Activated T-helper 9 cell treated with anti-CD3 and anti-CD28 coated beads, Interleukin-2, amount 50 U/mL, for 16 hours (primary cell): ENCODE measurements at places on chromosomes 13 and 19.
A peak's percentile ranks its signal among the peaks of the same experiment; 100 is the strongest.

DNA sequence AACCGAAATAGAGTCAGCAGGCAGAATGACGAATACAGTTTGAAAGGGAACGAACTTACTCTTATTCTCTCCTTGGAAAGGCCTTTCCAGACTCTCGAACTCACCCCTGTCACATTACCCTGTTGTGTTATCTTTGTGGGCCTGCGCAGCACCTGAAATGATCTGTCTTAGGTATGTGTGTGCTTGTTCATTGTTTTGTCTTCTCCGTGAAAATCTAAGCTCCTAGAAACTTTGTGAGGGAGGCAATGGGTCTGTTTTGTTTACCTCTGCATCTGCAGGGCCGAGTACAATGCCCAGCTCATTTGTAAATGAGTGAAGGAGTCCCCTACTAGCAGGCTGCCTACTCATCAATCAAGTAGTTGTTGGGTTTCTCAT is 19.6 kb downstream of the HMGB1 start:
- no peak for DNase-seq

GRCh38 chr19:40357640-40358039 is 9.1 kb downstream of the PLD3 start:
- DNase-seq: no peak

DNA sequence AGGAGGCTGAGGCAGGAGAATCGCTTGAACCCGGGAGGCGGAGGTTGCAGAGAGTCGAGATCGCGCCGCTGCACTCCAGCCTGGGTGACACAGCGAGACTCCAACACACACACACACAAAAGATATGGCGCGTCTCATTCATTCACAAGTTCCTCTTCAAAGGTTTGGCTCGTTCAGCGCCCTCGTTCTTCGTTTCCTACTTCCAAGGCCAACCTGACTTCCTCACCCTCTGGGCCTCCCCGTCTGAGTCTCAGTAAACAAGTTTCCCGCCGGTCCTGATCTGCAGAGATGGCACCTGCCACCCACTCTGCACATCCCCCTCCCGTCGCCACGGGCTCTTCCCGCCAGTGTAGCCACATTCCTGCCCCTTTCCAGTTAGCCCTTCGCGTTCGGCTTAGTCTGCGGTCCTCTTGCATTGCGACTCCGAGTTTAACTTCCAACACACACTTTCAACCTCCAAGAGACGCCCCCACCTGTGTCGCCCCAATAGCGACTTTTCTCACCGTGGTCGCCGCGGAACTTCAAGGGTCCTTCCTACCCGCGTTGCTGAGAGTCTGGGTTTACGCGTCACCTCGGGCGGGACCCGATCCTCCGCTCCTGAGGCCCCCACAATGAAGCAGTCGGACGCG is 1.3 kb upstream of the BSG start:
- DNase-seq: no peak

DNA sequence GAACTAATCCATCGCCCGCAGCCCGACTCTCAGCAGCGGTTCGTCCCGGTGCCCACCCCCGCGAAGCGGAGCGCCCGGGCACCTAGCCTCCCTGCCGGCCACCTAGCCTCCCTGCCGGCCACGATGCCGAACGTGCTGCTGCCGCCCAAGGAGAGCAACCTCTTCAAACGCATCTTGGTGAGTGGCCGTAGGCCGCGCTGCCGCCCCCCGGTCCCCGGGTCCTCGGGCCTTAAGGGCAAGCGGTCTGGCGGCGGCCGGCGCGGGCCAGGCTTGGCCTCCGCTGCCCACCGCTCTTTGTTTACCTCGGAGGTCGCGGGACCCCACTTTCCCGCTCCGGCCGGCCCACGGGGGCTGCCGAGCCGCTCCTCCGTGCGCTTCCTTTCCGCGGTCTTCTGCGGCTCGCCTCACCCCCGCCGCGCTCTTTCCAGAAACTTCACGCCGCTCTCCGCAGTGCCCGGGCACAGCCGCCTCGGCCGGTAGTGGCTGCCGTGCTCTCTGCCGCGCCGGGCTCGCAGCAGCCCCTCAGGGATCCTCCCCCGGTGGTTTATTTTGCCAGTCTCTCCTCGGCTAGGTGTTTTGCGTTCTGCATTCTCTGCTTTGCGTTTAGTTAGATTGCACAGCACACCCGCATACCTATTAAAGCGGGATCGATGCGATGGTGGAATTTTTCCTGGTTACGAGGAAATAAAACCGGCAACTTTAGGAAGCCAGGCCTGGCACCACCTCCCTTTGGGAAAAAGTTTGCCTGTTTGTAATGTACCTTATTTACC is 524 bp downstream of the NAA16 start:
- peak; percentile 41 for DNase-seq

GRCh38 chr13:91313581-91313980 is 33.9 kb upstream of the MIR17HG start:
- no peak for DNase-seq
